HEK293T (cell line): ENCODE measurements at places on chromosomes 7 and 10.

DNA sequence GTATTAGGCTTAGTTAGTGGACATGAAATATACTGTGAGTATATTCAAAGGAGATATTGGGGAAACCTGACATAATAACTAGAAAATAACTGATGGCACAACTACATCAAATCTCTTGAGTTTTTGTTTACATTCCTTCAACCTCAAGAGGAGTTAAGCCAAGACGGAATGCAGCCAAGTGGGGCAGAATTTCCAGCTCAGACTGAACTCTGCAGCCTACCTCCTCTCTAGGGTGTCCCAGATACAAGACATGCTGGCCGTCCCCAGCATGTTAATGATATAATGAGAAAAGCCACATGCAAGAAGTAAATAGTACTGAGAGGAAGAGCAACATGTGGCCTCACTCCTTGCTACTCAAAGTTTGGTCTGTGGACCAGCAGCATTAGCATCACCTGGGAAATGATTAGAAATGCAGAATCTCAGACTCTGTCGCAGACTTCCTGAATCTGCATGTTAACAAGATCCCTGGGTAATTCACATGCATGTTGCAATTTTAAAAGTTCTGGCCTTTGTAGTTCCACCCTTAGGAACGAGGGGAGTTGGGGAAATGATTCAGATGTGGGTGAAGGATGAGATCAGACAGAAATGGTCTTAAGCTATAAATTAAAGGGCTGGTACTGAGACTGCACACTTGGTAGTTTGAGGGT is 118.4 kb upstream of the CACUL1 start:
- no peak for DNase-seq

GRCh38 chr7:50595491-50596102 is 30.4 kb upstream of the DDC start:
- peak; percentile 51 for DNase-seq

DNA sequence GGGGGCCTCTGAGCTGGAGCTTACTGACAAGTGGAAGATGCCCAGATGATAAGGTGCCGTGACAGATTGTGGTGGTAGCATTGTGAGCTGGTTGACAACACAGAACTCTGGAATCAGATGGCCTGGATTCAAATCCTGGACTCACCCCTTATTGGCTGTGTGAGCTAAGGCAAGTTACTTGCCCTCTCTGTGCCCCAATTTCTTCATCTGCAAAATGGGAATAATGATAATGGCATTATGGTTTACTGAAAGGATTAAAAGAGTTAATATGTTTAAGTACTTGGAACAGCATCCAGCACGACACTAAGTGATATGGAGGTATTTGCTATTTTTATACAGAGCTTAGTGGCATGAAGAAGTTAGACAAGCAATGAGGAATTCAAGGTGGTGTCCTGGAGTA is 465.9 kb upstream of the GALNT17 start:
- no peak for DNase-seq

DNA sequence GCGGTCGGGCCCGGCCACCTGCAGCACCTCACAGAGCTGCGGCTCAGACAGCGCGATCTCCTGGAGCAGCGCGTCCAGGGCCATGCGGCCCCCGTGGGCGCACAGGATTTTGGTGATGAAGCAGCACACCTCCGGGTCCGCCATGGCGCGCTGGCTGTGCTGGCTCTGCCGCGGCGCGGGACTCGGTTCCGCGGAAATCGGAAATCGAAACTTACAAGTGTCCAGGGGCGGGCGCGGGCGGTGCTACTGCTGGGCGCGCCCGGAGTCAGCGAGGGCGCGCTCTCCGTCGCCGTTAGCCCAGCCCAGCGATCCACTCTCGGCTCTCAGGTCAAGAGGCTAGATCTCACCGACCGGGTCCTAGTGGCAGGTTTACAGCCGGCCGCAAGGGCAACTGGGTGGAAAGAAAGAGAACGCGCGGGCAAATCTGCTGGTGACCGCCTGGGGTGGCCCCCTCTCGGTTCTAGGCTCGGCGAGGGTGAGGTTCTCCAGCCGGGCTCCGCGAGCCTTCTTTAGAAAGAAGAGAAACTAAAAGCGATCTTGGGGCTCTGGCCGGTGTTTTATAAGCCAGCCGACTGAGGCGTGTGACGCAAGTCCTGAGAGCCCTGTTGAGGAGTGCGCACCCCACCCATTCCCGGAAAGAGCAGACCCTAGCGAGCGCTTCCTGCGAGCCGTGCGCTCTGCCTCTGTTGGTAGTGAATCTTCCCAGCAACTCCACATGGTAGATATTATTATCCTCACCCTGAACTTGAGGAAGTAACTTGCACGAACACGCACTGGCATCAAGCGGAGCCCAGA is at the start of gene ZC3HAV1:
TSS of gene ZC3HAV1 (minus strand) at position 533 of the 795 bp plus-strand sequence. CDS start at position 144, 389 bp downstream.
- DNase-seq = peak; percentile 71

DNA sequence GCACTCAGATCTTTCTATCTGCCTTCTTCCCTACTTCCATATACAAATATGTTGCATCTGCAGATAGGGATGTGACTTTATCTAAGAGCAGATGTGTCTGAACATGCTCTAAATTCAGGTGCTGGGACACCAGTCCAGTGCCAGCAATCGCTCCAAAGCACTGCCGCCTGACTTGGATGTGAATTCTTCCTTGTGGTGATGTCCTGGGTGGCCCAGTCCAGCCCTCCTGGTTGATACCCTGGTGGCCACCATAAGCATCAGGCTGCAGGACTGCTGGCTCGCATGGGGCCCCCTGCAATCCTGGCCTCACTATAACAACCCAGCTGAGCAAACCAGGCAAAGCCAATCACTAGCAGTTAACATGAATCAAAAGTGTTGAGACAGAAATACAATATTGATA is 149.2 kb upstream of the PDE1C start:
- DNase-seq = no peak

GRCh38 chr10:105967256-105967655 is 1197.2 kb downstream of the SORCS1 start:
- no peak for DNase-seq

- DNase-seq = peak; percentile 8
These were observed 21.6 kb downstream of the NT5C3A start for GRCh38 chr7:33040803-33041516.

GRCh38 chr7:158829342-158830210 is at the start of gene ESYT2:
Gene ESYT2, minus strand, starts transcription at chr7:158829509. Its CDS starts 91 bp downstream, at chr7:158829418.
- DNase-seq = peak; percentile 100

DNA sequence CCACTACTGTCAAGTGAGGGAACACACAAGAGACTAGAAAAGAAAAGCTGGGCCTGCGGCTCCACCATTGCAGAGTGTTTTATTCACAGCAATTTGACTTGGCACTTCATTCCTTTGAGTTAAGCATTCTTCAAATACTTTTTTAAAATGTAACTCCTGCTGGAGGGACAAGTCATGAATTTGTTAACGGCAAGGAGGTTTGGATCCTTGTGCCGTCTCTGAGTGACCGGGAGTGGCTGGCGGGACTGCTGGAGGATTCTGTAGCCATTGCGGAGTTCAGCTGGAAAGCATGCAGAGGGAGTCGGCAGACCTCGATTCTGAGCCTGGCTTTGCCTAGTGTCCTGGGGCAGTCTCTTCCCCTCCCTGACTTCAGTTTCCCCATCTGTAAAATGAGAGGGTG is 9.8 kb downstream of the HSPA12A start:
- no peak for DNase-seq

- DNase-seq = no peak
These were observed 5.0 kb downstream of the ALDH18A1 start for GRCh38 chr10:95651346-95652060.

DNA sequence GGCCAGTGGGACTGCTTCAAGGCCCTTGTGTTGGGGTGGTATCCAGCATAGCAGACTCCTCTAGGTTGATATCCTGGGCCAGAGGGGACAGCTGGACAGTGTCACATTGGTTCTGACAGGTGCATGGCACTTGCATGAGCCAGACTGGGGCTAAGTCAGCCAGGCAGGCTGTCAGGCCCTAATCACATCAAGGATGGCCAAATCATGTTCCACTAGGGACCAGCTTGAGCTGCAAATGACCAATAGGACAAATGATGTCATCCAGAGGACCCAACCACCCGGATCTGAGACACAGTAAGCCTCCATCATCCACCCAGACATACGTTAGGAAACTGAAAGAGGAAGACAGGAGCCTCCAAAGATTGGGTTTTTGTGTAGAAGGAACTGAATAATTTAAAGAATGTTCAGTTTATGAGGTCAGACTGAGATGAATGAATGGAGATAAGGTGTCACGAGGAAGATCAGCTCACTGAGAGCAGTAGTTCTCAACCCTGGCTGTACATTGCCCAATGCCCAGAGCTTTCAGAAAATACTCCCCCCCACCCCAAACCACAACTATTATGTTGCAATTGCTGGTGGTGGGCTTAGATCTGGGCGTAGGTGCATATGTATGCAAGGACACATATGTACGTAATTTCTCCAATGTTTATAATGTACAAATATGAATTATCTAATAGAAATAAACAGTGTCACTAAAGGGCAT is 75.2 kb upstream of the INHBA start:
- no peak for DNase-seq

GRCh38 chr7:68868978-68869377 is 729.3 kb upstream of the AUTS2 start:
- no peak for DNase-seq

DNA sequence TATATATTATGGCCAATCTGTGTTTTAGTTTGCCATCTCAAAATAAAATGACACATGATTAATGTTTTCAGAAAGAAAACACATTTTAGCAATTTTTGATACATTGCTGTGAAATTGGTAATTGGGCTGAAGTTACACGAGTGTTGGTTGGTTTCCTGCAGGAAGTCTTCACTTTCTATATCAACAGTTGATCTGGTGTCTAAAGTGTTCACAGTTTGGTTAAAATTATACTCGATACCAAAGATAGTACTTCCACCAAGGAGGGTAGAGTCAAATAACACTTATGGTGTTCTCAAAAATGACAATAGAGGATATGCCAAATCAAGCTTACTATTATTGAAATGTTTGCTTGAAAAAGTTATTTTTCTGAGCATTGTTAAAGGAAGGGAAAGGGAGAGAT is 120.3 kb upstream of the GLCCI1 start:
- DNase-seq = no peak

GRCh38 chr10:80275756-80276155 is 13.7 kb downstream of the MAT1A start:
- no peak for DNase-seq

DNA sequence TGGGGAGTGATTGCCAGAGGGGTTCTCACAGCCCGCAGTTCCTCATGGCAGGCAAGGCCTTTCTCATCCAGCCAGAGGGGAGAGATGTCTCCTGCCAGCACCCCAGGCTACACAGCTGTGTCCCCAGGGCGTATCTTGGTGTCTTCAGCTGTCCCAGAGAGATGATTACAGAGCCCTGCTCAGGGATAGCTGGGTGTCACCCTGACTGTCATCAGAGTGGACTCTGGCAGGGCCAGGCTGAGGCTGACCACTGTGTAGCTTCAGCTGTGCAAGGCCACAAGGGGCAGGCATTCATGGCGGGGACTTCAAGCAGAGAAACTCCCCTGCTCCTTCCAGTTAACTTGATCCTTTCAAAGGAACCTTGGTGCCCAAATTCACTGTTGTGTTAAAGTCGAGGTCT is 124.2 kb downstream of the RGS10 start:
- DNase-seq = no peak

DNA sequence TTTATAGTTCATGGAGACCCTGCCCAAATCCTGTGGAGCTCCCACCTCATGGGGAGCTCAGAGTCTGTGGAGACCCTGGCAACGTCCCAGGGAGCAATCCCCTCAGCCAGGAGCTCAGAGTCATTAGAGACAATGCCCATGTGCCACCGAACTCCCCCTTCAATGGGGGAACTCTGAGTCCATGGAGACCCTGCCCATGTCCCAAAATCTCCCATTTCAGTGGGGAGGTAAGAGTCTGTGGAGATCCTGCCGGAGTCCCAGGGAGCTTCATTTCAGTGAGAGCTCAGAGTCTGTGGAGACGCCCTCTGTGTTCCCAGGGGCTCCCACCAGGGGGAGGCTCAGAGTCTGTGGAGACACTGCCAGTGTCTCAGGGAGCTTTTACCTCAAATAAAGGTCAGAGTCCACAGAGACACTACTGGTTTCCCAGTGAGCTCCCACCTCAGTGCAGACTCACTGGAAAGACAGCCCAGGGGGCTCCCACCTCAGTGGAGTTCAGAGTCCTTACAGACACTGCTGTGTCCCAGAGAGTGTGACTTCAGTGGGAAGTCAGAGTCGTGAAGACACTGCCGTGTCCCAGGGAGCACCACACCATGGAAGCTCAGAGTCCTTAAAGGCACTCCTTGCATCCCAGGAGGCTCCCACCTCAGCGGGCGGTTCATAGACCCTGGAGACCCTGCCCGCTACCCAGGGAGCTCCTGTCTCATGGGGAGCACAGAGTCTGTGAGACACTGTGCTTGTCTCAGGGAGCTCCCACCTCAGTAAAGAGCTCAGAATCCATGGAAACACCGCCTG is 5.0 kb downstream of the MYO1G start:
- peak; percentile 61 for DNase-seq

- DNase-seq = no peak
These were observed 181.2 kb downstream of the EVX1 start for GRCh38 chr7:27423821-27424220.

- DNase-seq = no peak
These were observed 46.2 kb upstream of the SLC39A12 start for GRCh38 chr10:17905491-17905890.

GRCh38 chr10:32141018-32141807 is 85.0 kb upstream of the KIF5B start:
- DNase-seq = no peak

- DNase-seq = no peak
These were observed 40.9 kb upstream of the MTPN start for GRCh38 chr7:136018104-136018503.

GRCh38 chr7:20980232-20980631 is 193.5 kb upstream of the SP8 start:
- no peak for DNase-seq

- DNase-seq = peak; percentile 89
These were observed 21.3 kb downstream of the TMEM176B start for GRCh38 chr7:150778738-150779301.

GRCh38 chr7:2460641-2461040 is 15.6 kb downstream of the GRIFIN start:
- DNase-seq = no peak
